Activated CD4-positive, alpha-beta memory T cell treated with anti-CD3 and anti-CD28 coated beads for 36 hours (primary cell): ENCODE measurements at places on chromosomes 2 and 18. TPM values are rescaled to one million over a fixed set of nuclear protein-coding genes. Genes with fewer than 3 reads are reported as not detected.

The RHBDD1 gene
- total RNA-seq, result 41.1 TPM

The ITGB6 gene
- total RNA-seq, result not detected

The CFC1 gene
- total RNA-seq, result not detected

The ALK gene
- total RNA-seq, result not detected

The MTLN gene
- total RNA-seq, result 78.8 TPM

The UGT1A8 gene
- not detected for total RNA-seq

The OXER1 gene
- not detected for total RNA-seq

The CACNB4 gene
- total RNA-seq, result 0.19 TPM

The SERPINB7 gene
- not detected for total RNA-seq

The PLCD4 gene
- 0.51 TPM for total RNA-seq

The RRM2 gene
- 523 TPM for total RNA-seq

The UGT1A3 gene
- not detected for total RNA-seq

The STPG4 gene
- not detected for total RNA-seq

The CRYBA2 gene
- total RNA-seq, result not detected
